ENCODE measurements at places on chromosomes 2 and 18.

DNA sequence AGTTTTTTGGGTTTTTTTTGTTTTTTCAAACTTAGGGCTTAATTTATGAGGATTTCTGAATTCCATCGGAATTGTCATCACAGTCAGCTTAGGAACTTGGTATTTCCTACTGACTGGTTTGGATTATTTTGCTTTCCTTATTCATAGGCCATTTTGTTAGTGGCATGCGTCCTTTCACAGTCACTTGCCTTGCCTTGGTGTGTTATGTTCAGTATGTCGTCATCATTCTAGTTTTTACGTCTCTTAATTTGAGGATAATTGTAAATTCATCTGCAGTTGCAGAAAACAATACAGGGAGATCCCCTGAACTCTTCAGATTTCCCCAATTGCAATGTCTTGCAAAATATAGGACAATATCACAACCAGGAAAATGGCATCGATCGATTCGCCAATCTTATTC lies 485.3 kb downstream of the CBLN2 start:
- no peak for DNase-seq

DNA sequence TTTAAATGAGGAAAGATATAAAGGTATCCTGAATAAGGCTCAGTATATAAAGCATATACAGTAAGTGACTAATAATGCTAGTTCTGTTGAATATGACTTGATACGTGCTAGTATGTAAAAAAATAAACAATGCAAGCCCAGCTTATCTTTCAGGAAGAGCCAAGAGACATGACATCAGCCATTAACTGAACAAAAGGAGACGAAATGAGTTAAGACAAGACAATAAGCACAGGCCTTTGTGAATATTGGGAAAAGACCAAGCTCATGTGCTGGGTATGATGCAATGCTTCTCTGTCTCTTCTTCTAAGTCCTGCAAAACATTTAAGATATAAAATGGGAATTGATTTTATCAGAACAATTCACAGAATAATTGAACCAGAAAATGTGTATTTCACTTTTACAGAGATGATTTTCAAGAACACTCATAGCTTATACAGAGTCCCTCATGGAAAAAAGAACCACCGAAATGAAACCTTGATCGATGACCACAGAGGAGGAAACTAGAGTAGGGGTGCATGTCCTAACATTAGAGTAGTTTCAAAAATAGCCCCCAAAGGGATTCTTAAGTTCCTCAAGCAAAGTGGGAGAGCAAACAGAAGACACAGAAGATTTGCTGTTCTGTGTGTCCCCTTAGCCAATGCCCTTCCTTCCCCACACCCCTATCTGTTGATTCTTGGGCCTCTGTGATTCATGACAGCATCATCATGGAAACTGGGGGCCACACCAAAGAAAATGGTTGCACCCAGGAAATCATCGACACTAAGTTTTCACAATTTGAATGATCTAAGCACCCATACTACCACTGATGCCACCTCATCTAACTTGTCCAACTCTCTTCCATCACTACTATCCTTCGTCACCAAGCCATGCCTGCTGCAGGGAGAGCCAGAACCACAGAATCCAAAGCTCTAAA lies 68.0 kb upstream of the CRIM1 start:
- DNase-seq, result no peak

- DNase-seq, result no peak
Observed at GRCh38 chr2:173614265-173614930, 259.7 kb downstream of the CDCA7 start.

- DNase-seq, result no peak
Observed at GRCh38 chr2:12534646-12535263, 182.0 kb upstream of the TRIB2 start.

DNA sequence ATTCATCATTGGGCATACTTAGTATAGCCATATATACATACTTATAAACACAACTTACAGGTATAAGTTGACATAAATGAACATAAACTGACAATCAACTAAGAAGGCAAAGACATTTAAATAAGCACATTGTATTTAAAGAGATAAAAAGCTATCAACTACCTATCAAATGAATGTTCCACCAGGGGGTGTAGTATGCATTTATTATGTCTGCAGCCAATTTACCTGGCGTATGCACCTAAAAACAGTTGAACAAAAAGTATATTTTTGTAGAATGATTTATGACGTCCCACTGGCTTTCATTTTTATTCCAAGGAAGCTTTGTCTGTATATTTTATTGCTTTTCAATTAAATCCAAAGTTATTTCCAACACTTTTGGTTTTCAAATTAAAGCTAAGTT lies 323.5 kb downstream of the AFF3 start:
- DNase-seq, result no peak

All from naive thymus-derived CD8-positive, alpha-beta T cell (primary cell).